Naive thymus-derived CD8-positive, alpha-beta T cell (primary cell): ENCODE measurements at places on chromosomes 12 and 14.

DNA sequence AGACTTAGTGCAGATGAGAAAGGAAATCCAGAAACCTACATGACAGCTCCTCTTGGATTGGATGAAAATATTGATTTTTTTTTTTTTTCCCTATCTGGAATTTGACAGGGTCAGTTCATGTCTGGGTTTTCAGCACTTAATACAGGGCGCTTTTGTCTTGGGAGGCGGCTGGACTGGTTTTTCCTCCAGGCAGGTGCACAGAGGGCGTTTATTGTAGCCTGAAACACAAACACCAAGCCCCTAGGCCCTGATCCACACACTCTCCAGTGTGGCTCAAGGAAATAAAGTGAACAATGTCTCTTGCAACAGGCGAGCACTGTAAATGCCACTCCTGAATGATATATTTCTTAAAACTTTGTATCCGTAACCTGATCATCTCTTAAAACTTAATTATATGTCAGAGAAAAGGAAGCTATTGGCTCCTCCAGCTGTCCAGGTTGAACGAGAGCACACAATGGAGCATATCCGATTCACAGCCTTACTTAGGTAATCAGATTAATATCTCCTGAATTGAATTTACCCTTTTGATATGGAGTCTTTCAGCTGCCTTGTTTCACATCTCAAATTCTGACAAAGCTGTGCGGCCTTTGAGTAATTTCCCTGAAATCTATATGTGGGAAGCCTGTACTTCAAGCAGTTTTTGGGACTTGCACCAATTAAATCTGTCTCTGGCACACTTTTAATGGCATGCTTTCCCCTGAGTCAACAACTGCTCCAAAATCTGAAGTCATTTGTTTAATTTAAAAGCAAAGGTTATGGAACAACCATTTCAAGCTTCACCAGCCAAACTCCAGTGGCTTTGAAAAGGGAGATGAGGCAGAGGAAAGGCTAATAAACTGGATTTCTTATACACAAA lies 485.7 kb downstream of the ZFP36L1 start:
- DNase-seq = no peak

GRCh38 chr14:66330916-66331315 lies 155.3 kb upstream of the CCDC196 start:
- no peak for DNase-seq

GRCh38 chr14:74208642-74209041 lies 30.6 kb upstream of the VSX2 start:
- no peak for DNase-seq

DNA sequence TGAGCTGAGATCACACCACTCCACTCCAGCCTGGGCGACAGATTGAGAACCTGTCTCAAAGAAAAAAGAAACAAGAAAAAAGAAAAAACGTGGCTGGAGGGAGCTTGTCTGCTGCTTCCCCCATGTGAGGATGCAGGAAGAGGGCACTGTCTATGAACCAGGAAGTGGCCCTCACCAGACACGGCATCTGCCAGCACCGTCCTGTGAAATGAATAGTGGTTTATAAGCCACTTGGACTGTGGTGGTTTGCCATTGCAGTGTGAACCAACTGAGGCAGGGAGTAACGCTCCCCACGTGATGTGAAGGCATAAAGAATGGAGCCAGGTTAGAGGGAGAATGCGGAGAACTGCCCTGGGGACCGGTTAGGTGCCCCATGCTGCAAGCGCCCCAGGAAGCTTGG lies 4.5 kb upstream of the BRF1 start:
- no peak for DNase-seq

DNA sequence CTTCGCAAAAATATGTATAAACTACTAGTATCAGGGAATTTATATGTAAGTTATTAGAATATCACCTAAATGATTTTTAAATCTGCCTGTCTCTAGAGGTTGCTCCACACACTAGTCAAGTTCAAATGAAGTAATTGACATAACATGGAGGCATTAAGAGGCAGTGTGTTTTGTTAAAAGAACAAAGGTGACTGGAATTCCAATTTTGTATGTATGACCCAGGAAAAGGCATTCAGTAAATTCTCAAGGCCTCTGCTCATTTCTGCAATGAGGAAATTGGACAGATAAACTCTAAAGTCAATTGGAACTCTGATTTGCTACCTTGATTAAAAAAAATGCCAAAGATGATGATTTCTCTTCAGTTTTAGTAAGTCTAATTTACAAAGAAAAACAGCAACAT lies 117.1 kb downstream of the NAV3 start:
- no peak for DNase-seq

GRCh38 chr14:104291123-104292000 lies 153.0 kb downstream of the KIF26A start:
- DNase-seq = peak; percentile 32

GRCh38 chr12:5173511-5174011 lies 129.9 kb downstream of the KCNA5 start:
- no peak for DNase-seq

- DNase-seq = no peak
These were observed 56.3 kb downstream of the SLC16A7 start for GRCh38 chr12:59652130-59652529.

GRCh38 chr12:100348657-100349454 lies 8.0 kb upstream of the SLC17A8 start:
- DNase-seq = no peak

- DNase-seq = no peak
These were observed 24.6 kb downstream of the KERA start for GRCh38 chr12:91033251-91033650.

GRCh38 chr12:97567619-97568110 lies 105.1 kb downstream of the RMST start:
- no peak for DNase-seq

GRCh38 chr14:66139432-66139831 lies 346.7 kb upstream of the CCDC196 start:
- no peak for DNase-seq

DNA sequence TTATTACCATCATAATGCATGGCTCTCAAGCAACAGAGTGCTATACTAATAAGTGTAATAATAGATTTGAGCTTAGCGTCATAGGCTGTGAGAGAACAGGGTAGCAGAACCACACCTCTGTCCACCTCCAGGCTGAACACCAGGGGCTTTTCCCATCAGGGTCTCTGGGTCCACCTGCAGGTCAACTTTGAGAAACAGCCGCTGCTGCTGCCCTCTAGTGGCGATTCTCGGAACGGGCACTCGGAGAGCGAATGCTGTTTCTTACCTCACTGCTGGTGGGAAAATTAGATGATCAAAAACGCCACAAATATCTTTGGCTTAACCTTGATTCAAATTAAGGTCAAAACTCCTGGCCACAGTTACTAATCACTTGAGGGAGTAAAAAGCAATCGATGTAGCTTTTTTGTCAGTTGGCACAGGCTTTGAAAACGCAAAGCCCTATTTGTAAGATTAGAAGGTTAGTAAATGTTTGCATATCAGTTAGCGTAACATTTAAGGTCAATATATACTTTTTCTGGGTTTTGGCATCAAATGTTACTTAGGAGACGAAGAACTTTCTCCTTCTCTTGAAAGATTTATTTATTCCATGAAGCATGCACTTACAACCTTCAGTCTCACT lies 127.9 kb upstream of the TMEM132D start:
- peak; percentile 50 for DNase-seq

DNA sequence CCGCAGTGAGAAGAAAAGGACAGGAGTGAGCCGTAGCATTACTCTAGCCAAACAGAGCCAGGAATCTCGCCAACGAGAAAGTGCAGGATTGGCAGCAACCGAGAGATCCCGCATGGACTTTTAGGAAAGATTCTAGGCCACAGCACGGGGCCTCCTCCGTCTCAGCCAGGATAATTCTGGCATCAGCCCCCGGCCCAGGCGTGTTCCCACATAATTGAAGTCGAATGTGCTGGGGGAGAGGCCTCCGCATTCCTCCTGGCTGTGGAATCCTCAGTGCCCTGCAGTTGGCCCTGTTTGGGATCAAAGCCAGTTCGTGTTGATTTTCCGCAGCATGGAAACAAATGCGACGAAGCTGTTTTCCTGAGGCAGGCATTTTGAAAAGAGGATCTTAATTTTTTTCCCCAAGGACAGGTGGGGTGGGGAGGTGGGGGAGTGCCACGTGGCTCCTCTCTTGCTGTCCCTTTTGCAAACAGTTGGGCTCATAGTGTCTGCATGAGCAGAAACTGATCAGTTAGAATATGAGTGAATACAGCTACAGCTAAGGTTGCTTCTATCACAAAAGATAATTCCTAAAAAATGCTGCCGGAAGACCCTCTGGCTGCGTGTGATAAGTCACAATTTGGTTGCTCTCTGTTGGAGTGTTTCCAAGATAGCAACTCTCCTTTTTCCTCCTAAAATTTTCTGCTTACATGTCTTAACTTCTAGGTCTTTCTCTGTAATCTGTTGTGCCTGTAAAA lies 37.3 kb upstream of the ATXN2 start:
- DNase-seq = no peak

GRCh38 chr12:49953961-49954846 lies 3.7 kb downstream of the AQP2 start:
- DNase-seq = no peak

DNA sequence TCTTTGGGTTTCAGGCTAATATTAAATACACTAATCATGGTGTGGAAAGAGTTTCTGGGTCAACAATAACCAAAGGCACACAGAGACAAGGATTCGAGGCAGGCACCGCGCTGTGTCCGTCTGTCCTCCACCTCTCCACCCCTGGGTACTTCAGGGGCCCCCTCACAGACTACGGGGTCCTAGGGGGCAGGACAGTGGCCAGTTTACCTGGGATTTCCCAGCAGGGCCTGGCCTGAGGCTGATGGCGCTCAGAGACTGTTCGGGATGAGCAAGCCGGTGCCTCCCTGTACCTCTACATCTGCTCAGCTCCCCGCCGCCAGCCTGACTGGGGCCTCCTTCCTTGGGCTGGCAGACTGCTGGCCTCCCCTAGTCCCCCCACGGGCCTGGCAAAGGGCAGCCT lies 18.1 kb upstream of the EIF5 start:
- DNase-seq = no peak

GRCh38 chr12:71849109-71849851 lies 9.7 kb downstream of the TBC1D15 start:
- DNase-seq = no peak

GRCh38 chr14:73788701-73789551 lies 62.7 kb upstream of the PTGR2 start:
- no peak for DNase-seq

DNA sequence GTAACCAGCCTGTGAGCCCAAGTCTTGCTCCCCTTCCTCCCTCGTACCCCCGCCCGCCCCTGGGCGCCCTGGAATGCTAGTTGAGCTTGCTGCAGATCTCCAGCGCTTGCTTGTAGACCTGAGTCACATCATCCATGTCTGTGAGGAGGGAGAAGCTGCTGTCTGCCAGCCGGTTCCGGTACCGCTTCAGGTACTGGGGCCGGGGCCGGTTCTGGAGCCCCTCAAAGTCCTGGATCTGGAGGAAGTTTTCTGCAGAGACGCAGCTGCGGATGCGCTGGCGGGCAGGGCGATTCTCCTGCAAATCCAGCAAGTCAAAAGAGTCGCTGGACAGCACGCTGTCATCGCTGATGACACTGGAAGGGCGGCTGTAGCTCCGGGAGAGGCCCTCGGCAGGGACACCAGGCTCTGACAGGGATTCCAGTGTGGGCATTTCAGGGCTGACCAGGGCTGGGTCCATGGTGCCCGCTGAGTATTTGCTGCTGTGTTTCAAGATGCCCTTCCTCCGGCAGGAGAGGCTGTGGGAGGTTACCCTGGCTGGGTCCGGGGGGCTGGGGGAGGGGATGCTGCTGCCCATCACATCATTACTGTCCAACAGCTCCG lies 71.9 kb downstream of the NUAK1 start:
- DNase-seq = no peak

- DNase-seq = no peak
These were observed 5.6 kb downstream of the RDH16 start for GRCh38 chr12:56951582-56952339.

DNA sequence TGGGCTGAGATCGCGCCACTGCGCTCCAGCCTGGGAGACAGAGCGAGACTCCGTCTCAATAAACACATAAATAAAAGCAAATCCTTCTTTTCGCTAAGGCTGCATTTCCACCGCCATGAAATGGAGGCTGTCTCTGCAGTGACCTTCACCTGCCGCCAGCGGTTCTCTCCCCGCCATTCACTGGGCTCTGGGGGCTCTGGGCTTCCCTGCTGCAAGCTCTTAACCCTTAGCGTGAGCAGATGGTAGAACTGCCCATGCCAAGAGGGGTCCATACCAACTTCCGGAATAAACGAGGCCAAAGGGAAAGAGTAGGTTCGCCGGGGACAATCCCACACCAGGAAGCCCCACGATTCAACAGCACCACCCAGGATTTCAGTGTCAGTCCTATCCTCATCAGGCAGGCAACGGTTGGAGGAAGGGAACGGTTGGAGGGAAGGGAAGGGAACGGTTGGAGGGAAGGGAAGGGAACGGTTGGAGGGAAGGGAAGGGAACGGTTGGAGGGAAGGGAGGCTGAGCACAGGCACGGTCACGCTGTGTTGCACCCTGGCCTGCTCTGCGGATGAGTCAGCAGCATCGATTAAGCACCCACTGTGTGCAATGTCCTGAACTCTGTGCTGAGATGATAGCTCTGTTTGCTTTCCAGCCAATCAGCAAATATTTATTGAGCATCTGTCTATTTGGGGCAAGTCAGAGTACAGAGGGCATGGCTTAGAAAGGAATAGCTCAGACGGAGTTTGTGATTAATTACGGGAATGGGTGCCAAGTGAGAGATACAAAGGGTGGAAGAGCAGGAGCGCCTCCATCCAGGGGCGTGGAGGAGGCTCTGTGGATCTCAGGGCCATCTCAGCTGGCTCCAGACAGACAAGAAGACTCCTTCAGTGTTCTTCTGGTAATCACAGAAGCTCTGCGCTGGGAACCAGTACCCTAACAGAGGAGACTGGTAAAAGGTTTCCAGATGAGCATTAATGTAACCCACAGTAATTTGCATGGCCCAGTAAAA lies 77.9 kb downstream of the NINJ2 start:
- DNase-seq = no peak

- DNase-seq = no peak
These were observed 43.3 kb downstream of the GIT2 start for GRCh38 chr12:109952873-109953272.

DNA sequence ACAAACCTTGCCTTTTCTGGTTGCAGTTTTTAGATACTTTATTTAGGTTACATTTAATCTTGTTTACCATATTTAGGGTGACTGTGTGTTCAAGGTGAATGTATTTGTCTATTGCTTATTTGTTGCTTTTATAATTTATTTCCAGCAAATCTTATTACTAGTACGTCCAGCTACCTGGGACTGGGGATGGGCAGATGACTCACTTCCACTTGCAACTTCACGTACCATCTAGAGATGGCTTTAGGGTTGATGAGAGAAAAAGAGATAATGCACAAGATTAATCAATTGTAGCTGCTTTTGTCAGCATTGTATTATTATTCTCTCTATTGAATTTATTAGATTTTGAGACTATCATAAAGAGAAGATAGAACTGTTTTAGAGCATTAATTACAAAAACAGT lies 5.1 kb downstream of the MIPOL1 start:
- DNase-seq = no peak

- DNase-seq = no peak
These were observed 267.7 kb downstream of the RASSF9 start for GRCh38 chr12:85568395-85569103.

GRCh38 chr14:56310643-56311042 lies 192.4 kb downstream of the PELI2 start:
- DNase-seq = no peak

- DNase-seq = no peak
These were observed 164.3 kb downstream of the GRIP1 start for GRCh38 chr12:66514581-66514980.

GRCh38 chr14:99728981-99729451 lies 44.9 kb downstream of the CYP46A1 start:
- no peak for DNase-seq

GRCh38 chr14:96309133-96309895 lies 53.3 kb downstream of the BDKRB1 start:
- DNase-seq = no peak
